ENCODE measurements at places on chromosomes 12 and 14.

GRCh38 chr12:49428793-49429192 is 61.5 kb downstream of the SPATS2 start:
- no peak for DNase-seq

- DNase-seq: no peak
These were observed 549.2 kb downstream of the GALC start for GRCh38 chr14:87443787-87444186.

DNA sequence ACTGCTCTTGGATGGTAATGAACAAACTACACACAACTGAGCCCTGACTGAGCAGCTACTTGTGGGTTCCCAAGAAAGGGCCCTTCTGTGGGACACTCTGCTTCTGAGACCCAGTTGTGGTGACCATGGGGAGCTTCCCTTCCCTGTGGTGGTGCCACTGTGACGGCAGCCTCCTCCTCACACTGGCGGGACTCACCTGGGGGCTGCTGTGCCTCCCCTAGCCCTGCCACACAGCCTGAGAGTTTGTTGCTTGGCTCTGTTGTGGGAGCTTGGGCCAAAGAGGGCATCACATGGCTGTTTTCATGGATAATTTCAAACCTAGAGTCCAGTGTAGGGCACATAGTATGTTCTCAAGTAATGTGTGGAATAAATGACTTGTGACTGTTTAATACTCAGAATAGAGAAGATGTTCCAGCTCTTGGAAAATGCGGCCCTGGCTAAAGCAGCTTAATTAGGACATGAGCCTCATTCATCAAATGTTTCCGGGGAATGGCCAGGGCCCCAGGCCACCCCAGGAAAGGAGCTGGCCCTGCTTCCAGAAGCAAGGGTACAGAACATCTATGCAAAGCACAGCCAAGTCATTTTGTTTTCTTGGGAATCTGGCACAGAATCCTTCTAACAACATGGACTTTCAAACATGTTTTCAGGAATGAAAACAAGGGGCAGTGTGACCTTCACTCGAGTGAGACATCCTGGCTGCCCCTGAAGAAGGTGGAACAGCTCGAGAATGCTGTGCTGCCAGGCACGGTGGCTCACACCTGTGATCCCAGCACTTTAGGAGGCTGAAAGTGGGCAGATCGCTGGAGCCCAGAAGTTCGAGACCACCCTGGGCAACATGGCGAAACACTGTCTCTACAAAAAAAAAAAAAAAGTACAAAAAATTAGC is 21.2 kb downstream of the ZFYVE21 start:
- DNase-seq: no peak

GRCh38 chr12:82625523-82625922 is 61.2 kb upstream of the TMTC2 start:
- DNase-seq: no peak

DNA sequence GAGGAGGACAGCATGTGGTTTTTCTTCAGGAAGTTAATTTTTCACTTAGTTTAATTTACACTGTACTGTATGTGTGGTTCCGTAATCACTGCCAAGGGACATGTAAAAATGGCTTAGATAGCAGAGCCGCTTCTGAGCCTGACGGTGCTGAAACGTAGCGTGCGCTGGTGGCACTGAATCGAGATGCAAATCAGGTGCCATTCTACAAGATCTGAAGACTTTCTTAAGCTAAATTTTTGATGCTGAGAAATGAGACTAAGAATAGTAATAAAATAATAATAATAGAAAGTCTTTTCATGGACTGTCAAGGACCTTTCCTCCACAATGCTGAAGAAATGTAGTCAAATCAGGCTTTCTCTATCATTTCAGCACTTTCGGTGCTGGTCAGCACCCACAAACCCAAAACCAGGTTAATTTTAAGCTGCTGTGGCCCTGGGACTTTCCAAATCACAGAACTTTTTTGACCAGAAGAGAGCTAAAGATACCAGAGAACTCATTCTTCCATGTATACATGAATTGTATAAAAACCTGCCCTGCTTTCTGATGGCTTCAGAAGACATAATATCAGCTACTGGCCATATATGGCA is 183.3 kb upstream of the LMO3 start:
- no peak for DNase-seq

DNA sequence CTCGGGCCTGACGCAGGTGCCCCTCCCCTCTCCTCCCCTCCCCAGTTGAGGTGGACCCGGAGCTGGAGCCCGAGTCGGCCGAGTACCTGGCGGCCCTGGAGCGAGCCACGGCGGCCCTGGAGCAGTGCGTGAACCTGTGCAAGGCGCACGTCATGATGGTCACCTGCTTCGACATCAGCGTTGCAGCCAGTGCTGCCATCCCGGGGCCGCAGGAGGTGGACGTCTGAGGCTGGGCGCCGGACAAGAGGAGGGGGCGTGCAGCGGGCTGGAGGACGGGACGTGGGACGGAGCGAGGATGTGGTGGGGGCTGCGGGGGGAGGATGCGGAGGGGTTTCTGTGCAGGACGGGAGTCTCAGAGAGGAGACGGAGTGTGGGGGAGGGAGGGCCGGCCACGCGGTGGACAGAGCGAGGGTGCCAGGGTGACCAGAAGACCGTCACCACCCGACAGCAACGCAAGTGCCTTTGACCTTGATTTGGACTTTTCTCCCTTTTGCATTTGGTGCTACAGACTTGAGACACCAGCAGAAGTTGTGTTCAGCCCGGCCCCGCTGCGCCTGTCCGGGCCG is 41.3 kb downstream of the KIF26A start:
- no peak for DNase-seq

All from CD4-positive, alpha-beta T cell treated with Interleukin-15 for 1 hour (primary cell).